NCI-H510A (cell line): ENCODE measurements at places on chromosomes 7 and 10.

DNA sequence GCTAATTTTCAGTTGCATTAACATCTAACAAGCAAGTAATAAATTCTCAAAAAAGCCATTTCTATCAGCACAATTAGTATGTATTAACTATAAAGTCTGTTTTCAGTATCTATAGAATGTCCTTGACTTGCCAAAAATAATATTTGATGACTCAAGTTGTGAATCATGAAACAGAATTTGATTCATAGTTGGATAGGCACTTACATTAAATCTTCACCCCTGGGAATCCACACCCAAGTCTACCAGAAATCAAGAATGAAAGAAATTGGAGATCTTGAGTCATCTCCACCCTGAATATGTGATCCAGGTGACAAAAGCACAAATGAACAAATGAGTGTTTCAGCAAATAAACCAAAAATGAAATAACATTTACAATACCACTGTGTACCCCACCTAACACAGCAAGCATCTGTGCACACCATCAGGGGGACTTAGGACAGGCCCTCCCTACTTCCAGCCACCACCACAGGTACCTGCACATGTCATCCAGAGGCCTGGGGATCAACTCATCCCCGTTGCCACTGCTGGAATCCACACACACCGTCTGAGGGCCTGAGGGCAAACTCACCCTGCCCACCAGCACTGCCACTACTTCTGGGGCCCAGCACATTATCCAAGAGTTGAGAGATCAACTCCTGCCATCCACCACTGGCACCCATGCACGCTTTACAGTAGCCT lies 160.1 kb downstream of the MTERF1 start:
- DNase-seq, result no peak

- no peak for DNase-seq
Observed at GRCh38 chr7:50284296-50284695, 20.2 kb upstream of the IKZF1 start.

DNA sequence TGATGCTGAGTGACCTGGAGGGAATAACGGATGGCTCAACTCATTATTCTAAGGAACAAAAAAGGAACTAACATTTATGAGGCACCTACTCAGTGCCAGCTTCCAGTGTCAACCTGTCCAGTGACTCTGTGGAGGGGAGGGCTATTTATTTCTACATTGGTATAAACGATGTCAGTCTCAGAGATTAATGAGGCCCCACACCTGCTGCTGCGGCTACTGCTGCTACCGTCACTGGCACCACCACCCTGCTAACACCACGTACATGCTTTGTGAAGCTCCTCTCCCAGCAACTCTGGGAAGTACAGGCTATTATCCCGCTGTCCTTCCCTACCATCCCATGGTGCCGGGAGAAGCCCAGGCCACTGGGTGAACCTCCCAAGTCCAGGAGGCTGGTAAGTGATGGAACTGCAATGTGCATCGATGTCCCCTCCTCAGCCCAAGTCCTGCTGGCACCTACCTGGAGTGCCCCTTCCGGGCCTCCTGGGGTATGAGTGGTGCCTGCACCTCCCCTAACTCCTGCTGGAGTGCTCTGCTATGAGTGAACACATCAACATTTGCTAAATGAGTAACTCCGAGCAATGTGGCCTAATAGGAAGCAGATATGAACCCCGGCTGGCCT lies 101.5 kb downstream of the ARHGAP22 start:
- DNase-seq, result no peak

GRCh38 chr10:78148216-78148960 lies 114.7 kb downstream of the RPS24 start:
- DNase-seq, result no peak

GRCh38 chr10:12459762-12460161 lies 110.4 kb downstream of the CAMK1D start:
- no peak for DNase-seq

DNA sequence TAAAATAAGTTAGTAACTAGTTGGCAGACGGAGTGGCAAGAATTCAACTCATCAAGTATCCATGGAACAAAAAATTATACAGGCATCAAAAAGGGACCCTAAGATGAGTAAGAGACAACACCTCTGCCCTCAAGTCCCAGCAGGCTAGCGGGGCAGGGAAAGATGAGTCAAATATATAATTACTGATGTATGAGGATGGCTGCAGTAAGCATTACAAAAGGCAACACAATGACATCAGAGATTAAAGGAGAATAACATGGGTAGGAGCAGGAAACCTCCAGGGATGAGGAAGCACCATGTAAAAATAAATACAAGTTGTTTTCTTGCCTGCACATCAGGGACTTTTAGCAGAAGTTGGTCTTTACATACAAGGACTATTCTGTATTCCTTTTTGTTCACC lies 49.4 kb downstream of the SCRN1 start:
- no peak for DNase-seq

GRCh38 chr10:121683816-121684215 lies 85.6 kb upstream of the FGFR2 start:
- DNase-seq, result no peak

GRCh38 chr7:30525429-30525828 lies 20.8 kb upstream of the GGCT start:
- DNase-seq, result no peak

- DNase-seq, result no peak
Observed at GRCh38 chr10:21326594-21327288, 198.7 kb downstream of the SKIDA1 start.

DNA sequence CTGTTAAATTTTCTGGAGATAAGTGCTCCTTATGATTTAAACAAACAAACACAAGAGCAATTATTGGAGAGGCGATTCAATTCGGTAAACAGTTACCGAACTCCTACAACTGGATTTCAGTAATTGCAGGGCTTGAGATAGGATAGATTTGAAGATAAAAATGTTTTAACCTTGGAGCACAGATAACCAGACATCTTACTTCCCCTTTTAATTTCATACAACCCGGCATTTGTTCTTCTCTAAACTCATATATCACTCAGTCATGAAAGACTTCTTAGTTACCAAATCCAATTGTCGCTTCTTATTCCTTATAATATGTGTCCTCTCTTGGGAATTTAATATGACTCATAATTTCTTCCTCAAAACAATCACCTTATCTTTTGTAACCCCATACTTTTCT lies 235.9 kb upstream of the CSTF2T start:
- DNase-seq, result no peak

GRCh38 chr7:10657837-10658236 lies 315.8 kb upstream of the PHF14 start:
- no peak for DNase-seq

GRCh38 chr7:77327067-77327931 lies 88.8 kb downstream of the GSAP start:
- DNase-seq, result no peak

DNA sequence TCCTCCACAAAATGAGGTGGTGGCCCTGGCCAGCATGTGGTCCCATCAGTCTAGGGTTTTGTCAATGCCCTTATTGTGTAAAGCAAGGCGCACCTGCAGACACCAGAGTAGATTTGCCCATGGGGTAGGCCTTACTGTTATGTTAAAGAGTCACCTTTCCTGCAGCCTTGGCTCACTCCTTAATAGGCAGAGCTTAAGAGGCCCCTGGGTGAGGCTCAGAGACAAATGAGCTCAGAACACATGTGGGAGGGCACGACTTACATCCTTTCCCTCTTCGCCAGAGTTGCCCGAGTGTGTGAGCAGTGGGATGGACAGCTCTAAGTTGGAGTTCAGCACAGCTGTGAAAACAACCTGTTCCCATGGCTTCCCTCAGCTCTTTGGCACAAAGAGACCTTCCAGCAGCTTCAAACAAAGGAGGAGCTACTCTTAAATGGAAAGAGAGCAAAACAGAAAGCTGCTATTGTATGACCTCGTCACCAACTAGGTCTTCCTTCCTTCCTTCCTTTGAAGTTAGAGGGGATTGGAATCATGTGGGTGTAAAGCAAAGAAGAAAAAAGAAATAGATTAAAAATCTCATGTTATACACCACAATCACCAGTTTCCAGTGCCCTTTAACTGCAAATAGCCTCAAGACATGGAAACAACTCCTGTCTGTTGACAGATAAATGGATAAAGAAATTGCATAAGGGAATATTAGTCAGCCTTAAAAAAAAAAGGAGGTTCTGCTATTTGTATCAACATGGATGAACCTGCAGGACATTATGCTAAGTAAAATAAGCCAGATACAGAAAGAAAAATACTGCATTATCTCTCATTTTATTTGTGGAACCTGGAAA lies 11.9 kb upstream of the XPNPEP1 start:
- no peak for DNase-seq

GRCh38 chr7:12716134-12716681 lies 28.8 kb downstream of the ARL4A start:
- DNase-seq, result no peak

GRCh38 chr10:77261146-77261545 lies 376.5 kb downstream of the KCNMA1 start:
- no peak for DNase-seq

- DNase-seq, result no peak
Observed at GRCh38 chr10:125827133-125827532, 3.8 kb downstream of the BCCIP start.

- no peak for DNase-seq
Observed at GRCh38 chr10:133399123-133399601, 5.2 kb downstream of the MTG1 start.

DNA sequence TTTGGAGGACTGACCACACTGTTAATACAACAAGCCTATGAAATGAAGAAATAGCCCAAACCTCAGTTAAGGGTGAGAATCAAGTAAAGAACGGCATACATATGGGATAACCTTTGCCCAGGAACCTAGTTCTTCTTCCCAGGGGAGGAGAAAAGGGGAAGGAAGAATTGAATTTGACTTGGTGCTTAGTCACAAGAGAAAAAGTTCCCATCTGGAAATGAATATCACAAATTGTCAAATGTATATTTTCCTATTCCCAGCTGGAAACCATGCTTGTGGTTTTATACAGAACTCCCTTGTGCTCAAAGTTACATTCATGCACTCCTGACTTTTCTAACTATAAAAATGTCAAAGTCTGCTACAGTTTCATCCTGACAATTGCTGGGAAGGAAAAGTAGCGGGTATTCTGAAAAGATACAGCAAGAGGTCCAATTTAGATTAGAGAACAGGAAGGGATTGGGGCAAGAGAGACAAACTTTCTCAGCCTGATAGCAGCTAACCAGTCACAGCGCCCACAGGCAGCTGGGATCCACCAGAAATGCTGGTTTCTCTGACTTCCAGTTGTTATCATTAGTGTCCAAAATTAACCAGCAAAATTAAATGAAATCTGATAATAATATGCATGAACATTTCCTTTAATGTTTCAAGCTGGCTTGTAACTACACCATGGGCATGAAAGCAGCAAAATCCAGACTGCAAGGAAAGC lies 18.6 kb upstream of the GSAP start:
- no peak for DNase-seq

DNA sequence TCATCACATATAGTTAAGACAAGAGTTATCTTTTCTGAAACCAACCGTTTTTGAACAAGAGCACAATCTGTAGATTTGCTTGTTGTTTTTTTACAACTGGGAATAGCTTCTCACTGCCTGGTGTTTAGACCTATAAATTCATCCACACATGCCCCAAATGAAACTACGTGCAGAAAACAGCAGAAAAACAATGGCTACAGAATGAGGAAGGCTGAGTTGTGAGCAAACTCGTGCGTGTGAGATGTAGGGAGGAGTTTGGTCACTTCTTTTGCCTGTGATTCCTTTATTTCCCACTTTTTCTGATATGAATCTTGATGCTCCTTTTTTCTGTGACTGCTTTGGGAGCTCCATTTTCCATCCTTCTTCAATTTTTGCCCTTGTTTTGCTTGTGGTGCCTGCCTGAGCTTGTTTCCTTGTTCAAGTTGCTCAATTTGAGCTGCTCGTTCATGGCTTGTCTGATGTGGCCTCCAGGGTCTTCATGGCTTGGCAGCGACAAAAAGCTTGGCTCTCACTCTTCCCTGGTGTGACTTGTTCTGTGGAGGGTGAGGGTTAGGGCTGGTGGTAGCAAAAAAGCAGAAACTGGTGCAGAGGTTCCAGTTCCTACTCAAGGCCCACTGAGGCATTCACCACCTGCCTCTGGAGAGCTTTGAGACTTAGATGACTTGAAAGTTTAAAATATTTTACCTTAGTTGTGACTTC lies 76.9 kb downstream of the ZNF365 start:
- DNase-seq, result no peak

GRCh38 chr10:114631666-114632417 lies 26.2 kb downstream of the ABLIM1 start:
- peak; percentile 28 for DNase-seq

- no peak for DNase-seq
Observed at GRCh38 chr7:120280743-120281142, 7.8 kb downstream of the KCND2 start.

- no peak for DNase-seq
Observed at GRCh38 chr7:123770378-123770777, 21.6 kb upstream of the WASL start.

GRCh38 chr7:29013082-29013695 lies 55.1 kb upstream of the TRIL start:
- no peak for DNase-seq

DNA sequence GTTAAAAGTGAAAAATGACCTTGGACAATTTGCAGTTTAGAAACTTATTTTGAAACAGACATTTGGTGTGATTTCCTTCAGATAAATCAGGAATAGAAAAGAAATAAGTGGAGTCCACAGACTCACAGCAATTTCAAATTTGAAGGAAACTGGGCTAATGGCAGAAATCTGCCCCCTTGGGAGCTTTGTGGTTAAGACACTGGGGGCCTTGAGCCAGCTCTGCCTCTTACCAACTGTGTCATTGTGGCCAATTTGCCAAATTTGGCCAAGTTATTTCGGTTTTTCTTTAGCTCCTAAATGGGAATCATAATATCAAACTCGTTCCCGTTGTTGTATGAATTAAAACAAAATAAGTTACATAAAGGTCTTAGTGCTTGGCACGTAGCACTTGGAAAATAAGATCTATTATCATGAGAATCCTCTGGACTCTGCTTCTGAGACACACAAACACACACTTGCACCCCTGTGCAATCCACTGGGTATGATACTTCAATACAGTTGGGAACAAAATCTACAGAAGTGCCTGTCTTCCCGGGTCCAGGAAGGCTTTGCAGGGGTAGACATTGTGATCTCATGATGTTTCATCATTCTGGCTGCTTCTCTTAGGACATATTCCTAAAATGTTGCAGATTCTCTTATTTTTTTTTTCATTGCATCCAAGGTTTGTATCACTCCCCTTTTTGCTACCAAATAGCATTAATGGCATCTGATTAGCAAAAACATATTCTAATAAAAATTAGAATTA lies 4.9 kb downstream of the ARMC3 start:
- DNase-seq, result no peak

DNA sequence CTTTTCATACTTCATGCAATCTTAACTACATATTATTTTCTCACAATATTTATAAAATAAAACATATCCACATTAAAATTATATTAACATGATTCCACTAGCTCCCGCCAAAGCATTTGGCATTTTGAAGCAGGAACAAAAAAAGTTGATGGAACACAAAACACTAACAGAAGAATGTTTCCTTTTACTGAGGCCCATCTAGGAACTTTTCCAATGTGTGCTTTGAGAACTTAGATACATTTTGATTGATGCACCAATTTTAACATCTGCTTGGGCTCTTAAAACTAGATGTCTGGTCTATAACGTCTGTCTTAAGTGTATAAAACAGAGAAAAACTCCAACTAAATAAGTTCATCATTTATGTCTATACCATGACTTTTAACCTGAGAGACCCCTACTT lies 1214.8 kb downstream of the SORCS1 start:
- no peak for DNase-seq
